NCI-H446 (cell line): ENCODE measurements at places on chromosomes 12 and 14.

DNA sequence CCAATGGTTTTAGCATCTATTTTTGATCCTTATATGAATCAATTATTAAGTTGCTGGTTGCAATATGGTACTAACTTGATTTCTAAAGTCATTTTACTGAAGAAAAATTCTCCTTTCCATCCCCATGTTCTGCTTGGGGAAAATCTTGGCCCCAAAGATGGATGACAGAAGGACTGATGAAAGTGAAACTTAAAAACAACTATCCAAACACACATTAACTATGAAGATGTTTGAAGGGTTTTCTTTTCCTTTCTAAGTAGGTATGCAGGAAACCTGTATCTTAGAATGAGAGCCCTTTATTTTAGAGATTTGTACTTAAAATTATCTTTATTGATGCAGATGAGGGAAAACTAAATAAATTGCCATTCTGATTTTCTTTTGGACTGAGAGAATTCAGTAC is 5.9 kb downstream of the C12orf71 start:
- no peak for DNase-seq

DNA sequence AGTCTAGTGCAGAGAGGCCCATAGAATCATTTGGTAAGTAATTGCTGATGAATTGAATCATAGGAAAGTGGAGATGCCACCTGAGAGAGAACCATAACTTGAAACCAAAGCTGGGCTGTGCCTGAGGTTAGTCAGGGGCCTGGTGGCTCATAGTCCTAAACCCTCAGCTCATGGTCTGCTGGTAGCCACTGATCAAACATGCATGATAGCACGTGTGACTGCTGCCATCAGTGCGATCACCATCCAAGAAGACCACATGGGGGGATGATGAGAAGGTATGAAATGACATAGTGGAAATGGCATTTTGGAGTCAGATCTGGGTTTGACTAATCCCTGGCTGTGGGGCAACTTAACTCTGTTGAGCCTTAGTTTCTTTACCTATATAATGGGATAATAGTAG is 190.5 kb downstream of the CACNA1C start:
- DNase-seq = no peak

DNA sequence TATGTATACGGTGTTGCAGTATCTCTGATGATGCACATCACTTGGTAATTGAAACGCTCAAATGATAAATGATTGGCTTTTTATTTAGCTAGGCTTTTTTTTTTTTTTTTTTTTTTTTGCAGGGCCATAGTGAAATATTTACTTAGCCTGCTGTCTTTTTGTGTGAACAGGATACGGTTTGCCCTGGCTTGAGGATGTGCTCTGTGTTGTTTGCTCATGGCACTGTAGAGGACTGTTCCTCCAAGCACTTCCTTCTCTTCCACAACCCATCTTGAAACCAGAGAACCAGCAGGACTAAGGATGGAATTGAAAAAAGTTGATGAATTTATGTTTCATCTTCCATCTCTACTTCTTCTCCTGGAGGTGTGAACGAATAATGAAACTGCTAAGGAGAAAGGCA is 15.5 kb upstream of the SSPN start:
- no peak for DNase-seq

- DNase-seq = no peak
Observed at GRCh38 chr12:22180705-22181104, 134.7 kb downstream of the CMAS start.

DNA sequence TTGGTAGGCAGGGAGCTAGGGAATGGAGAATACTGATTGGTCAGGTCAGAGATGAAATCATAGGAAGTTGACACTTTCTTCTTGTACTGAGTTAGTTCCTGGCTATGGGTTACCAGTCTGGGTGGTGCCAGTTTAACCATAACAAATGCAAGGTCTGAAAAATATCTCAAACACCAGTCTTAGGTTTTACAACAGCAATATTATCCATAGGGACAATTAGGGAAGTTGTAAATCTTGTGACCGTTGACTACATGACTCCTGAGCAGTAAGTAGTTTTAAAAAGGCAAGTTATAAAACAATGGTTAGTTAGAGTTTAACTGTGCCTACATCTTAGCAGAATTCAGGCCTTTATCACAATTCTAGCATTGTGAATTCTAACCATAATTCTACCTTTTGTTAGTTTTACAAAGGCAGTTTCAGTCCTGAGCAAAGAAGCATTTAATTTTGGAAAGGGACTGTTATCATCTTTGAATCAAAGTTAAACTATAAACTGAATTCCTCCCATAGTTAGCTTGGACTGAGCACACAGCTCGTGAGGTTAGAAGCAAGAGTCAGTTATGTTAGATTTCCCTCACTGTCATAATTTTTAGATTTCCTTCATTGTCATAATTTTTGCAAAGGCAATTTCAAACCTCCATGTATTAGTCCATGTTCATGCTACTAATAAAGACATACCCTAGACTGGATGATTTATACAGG is 19.7 kb upstream of the MON2 start:
- no peak for DNase-seq

DNA sequence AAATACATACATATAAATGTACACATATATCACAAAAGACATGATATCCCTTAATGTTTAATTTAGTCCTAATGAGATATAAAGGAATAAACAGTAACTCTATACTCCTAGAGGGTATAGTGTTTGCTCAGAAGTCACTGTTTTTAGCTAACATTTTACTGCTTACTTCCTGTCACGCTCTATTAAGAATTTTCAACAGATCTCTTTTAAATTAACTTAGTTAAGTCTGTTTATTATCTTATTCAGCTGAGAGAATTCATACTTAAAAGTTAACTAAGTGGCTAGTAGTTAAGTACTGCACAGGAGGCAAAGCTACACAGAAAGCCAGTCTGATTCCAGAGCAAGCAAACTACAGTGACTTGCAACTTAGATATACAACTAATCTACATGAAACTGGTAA is 39.9 kb downstream of the GXYLT1 start:
- DNase-seq = no peak

- DNase-seq = no peak
Observed at GRCh38 chr14:32702562-32702961, 236.1 kb upstream of the NPAS3 start.

DNA sequence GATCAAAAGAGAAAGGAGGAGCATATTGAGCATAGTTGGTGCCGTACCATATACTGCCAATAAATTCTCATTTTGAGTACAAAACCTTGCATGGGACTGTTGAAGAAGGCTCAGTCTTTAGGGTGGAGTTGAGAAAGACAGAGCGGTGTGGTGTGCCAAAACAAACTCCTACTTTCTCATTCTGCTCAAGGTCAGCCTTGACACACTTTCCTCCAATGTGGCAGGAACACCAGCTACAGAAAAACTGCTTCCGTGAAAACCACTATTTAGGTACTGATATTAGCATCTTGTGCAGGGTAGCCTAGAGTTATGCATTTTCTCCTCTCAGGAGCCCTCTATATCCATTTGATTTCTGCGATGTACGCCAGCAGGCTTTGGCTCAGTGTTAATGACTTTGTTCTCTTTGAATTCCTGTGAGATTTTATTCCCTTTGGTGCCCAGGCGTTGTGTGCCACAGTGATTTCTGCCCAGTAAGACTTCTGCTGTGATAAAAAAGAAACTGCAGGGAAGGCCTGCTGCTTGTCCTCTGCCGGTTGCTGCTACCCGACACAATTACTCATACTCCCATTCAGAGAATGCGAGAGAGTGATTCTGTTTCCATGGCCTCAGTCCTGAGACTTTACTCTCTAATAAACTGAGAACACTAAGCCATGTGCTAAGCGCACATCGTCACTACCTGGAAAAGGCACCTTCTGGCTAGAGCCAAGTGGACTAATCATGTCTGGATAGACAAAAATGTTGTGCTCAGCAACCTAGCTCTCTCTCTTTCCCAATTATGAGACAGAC is 88.3 kb upstream of the MDM1 start:
- DNase-seq = no peak

- DNase-seq = no peak
Observed at GRCh38 chr12:20128928-20129327, 239.4 kb upstream of the PDE3A start.

DNA sequence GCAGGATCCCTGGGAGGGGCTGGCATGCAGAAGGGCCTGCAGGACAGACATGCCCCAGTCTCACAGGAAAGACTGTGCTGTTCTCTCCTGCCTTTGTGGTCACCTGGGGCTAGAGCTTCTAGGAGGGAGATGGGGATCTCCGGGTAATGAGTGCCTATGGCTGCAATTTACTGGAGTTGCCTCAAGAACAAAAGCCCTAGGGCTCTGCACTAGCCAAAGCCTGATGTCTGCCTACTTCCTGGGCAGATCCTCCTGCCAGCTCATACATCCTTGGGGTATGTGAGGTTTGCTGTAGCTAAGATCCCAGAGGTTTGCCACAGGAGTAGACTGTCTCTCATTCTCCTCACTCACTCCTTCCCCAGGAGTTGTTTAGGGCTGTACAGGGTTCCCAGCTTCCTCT is 106.9 kb upstream of the PPFIA2 start:
- no peak for DNase-seq

- no peak for DNase-seq
Observed at GRCh38 chr12:826331-826730, 74.0 kb downstream of the WNK1 start.

GRCh38 chr14:99248761-99249171 is 23.2 kb downstream of the BCL11B start:
- no peak for DNase-seq

GRCh38 chr12:112488257-112488876 is 69.6 kb downstream of the PTPN11 start:
- no peak for DNase-seq
